ENCODE measurements at places on chromosomes 5 and 9.
A peak's percentile ranks its signal among the peaks of the same experiment; 100 is the strongest.

- DNase-seq = peak; percentile 14
Observed at GRCh38 chr5:54944364-54944763, 41.0 kb downstream of the ESM1 start.

DNA sequence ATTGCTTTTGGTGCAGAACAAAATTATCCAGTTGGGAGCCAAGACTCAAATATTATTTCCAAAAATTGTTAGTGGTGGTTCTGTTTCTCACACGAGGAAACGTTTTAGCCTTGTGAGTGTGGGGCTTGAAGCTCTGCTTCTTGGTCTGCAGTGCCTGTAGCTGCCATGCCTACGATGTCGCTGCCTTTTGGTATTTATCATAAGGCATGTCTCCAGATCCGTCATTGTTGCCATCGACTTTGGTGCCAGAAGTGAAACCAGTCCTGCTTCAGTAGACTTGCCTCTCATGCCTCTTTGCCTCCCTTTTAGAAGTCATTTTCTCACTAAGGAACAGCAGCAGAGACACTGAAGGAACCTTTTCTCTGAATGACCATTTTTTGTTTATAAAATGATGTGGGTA lies 29.7 kb upstream of the CATSPER3 start:
- no peak for DNase-seq

GRCh38 chr5:72302171-72302570 lies 17.9 kb downstream of the MRPS27 start:
- no peak for DNase-seq

DNA sequence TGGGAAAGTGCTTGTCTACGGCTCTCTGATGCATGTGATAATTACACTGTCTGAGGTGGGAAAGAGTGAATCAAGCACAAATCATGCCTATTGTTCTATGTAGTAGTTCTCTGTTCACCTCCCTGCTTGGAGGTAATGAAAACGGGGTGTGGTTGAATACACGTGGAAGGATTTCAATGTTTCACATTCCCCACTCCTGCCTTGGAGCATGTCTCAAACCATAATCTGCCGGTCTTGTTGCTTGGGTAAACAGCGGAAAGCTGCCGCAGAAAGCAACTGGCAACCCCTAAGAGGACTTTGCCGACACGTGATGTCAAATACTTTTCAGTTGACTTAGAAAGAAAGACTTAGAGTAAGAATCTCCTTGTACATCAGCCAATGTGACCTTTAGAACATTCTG lies 63.5 kb upstream of the MOCS2 start:
- DNase-seq = no peak
